ENCODE measurements at places on chromosomes 5 and 9.

GRCh38 chr9:13705373-13705772 is 425.9 kb upstream of the MPDZ start:
- DNase-seq, result no peak

DNA sequence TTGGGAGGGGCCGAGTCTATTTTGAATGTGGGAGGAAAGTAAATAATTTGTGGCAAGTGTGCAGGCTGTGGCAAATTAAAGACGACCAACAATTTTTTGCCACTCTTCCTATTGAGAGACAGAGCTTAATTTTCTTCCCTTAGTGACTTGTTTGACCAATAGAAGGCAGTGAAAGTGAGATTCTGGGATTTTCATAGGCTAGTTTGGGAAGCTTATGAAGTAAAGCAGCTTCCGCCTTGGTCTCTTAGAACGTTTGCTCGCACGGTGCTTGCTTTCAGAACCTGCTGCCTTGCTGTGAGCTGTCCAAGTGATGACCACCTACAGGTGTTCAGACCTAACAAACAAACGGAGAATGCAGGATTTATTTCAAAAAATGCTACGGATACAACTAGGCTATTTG is 6.7 kb upstream of the OR1N2 start:
- no peak for DNase-seq

GRCh38 chr9:20382460-20383071 is 239.7 kb downstream of the MLLT3 start:
- DNase-seq, result no peak

GRCh38 chr5:146894753-146895521 is 16.4 kb upstream of the PPP2R2B start:
- DNase-seq, result no peak

GRCh38 chr5:13572163-13572562 is 372.3 kb downstream of the DNAH5 start:
- no peak for DNase-seq

GRCh38 chr5:124156415-124156996 is 589.9 kb downstream of the ZNF608 start:
- no peak for DNase-seq

DNA sequence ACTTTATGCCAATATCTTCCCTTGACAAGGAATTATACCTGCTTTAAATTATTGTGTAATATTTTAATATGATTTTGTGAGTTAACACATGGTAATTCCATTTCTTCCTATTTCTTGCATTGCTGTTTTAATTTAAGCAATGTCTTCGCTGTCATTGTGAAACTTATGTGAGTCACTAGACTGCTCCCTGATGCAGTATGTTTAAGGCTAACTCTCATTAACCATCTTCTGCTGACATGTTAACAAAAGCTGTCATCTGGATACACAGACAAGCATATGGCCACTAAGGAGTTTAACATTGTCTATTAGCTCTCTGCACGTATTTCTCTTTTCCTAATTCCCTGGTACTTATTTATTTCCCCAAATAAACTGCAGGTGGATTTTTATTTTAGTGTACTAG is 980.8 kb upstream of the CTNND2 start:
- no peak for DNase-seq

DNA sequence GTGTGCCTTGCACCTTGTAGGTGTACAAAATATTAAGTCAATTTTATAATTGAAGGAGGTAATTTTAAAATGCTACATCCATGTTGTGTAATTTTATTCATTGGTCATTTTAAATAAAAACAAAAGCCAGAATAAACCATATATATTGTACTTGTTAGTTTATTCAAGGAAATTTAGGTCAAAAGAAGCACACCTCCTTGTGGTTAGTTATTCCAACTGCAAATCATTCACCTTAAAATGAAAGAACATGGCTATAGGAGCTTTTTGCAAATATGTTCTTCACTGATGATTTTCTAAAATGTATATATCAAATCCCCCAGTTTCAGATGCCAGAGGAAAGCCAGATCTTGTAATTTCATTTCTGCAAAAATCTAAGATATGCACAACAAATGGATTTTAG is 5.4 kb upstream of the MOCS2 start:
- DNase-seq, result no peak

- no peak for DNase-seq
Measured at GRCh38 chr5:10243660-10244240, 5.9 kb downstream of the ATPSCKMT start.

GRCh38 chr5:82792096-82792495 is 285.1 kb downstream of the TMEM167A start:
- no peak for DNase-seq

DNA sequence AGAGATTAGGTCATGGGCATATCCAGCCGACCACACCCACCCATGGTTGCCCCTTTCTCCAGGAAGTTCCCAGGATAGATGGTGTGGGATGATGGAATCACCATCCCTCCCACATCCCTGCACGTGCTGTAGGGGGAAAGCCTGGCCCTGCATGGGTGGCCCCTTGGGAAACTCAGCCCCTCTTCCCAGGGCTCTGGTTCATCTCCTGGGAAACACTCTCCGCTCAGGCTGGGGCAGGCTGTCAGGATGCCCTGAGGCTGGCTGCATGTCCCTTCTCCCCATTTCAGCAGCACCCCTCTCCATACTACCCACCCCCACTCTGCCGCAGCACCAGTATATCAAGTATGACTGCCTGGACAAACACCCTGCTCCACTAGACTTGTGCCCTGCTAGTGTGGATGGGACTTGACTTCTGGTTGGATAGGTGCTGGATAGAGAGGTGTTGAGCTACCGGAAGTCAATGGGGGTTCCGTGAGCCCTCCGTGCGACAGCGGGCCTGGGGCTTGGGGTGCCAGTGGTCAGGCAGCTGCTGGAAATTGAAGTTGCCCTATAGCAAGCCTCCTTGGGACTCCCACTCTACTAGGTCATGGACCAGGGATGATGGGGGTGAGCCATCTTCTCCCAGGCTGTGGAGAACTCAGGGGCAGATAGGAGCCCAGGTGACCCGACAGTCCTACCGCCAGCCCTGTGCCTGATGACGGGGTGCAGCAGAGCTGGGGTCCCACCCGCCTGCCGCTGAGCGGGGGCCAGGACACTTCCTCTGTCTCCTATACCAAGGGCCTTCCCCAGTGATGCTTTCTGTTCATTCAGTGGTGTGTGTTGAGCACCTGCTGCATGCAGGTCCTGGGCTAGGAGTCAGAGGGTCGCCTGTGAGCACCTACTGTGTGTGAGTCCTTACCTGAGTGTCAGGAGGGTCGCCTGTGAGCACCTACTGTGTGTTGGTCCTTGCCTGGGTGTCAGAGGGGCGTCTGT is 69.4 kb upstream of the COL5A1 start:
- DNase-seq, result no peak

- no peak for DNase-seq
Measured at GRCh38 chr9:33172256-33173238, 5.4 kb upstream of the B4GALT1 start.

- no peak for DNase-seq
Measured at GRCh38 chr5:64144425-64145215, 21.0 kb upstream of the RNF180 start.

DNA sequence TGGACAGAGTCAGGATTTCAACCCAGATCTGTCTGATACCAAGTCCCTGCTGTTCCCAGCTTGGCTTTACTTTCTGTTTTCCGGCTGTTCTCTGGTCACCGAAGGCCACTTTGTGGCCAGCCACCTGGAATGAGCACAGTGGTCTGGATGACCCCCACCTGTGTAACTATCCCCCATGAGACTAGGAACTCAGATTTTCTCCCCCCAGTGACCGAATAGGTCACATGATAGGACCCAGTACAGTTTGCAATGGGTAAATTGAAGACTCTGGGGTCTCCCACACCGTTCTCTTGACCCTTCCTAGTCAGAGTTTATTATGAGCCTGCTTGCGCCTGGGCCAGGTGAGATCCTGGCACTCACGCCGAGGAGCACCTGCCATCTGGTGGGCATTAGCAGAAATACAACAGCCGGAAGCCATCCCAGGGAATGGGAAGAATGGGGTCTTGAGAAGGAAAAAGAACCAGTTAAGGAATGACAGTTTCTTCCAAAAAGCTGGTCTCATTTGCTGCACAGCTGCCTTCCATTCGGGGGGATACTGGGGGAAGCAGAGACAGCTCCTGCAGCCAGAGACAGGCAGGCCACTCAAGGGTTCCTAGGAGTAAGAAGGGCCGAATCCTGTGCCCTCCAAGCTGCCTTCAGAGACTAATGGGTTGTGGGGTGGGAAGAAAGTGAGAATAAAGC is 7.1 kb downstream of the PHYHD1 start:
- peak; percentile 54 for DNase-seq

- no peak for DNase-seq
Measured at GRCh38 chr9:100228352-100228869, 124.3 kb downstream of the TEX10 start.

GRCh38 chr9:135326141-135326540 is 153.4 kb upstream of the PPP1R26 start:
- no peak for DNase-seq

DNA sequence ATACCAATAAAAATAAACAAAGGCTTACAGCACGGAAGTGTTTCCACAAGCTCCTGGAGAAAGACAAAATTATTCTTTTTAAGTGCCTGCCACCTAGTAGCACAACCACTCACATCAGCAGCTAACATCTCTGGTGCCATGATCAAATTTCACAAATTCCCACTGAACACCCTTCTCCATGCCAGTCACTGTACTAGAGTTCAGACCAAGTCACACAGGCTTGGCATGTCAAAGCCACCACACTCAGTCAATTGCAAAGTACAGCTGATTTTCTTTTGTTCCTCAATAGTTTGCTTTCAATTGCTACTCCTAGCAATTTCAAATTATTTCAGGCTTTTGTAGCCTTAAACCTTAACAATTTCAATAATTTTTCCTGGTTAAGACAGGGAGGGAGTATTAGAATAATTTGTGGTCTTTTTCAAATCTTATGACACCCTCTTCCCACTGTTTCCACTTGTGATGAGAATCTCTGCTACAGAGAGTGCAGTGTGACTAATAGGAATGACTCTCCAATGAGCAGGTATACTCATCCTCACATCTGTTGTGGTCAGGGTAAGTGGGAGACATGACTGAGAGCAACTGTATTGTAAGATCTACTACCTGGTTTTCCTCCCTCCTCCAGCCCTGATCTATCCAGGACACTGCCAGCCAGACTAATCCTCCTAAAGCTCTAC is 46.2 kb downstream of the RNF145 start:
- no peak for DNase-seq

DNA sequence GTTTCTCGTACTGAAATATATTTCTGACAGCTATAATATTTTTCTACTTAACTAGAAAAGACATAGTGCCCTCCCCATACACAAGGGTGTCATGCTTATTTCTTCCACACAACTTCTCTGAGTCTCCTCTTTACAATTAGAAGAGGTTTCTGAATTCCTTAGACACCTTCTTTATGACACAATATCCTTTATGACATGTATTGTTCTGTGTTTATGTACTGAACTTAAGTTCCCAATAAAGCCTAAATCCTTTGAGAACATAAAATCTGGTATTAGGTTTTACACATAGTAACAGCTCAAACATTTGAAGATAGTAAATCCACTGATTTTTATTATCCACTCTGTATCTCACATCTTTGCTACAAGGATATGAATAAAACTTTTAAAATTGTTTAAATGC is 32.5 kb downstream of the GRAMD2B start:
- DNase-seq, result no peak

DNA sequence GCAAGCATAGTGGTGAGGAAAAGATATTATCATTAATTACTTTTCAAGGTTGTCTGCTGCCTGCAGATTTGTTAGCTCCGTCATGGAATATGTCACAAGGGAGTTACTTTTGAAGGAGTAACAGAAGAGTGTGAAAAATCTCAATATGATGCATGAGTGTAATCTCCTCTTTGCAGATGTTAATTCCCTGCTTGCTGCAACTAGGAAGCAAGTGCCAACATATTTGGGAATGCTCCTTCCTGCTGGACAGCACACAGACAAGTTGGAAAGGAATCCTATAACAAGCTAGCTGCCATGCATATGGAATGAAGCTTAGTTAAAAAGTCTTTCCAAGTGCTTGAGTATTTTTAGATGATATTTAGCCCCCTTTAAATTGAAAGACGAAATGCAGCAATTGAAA is 2023.6 kb upstream of the CDH6 start:
- no peak for DNase-seq

DNA sequence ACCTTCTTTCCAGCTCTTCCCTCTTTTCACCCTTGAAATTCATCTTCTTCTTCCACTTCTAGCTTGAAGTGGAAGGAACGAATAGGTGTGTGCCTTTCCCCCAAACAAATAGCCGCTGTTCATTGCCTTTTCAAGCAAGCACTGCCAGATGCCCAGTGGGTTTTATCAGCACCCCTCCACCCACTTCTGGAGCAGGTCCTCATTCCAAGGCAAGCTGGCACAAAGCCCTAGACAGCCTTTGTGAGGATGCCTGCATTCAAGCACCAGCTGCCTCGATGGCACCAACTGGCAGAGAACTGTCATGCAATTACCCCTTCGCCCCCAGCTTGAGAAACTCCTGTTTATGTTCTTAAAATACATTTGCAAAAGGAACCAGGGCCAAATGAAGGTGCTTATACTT is 36.5 kb downstream of the SERINC5 start:
- DNase-seq, result no peak

- DNase-seq, result no peak
Measured at GRCh38 chr5:81172710-81173109, 60.4 kb upstream of the CKMT2 start.

- DNase-seq, result no peak
Measured at GRCh38 chr5:141714542-141715310, 32.7 kb upstream of the ARAP3 start.

DNA sequence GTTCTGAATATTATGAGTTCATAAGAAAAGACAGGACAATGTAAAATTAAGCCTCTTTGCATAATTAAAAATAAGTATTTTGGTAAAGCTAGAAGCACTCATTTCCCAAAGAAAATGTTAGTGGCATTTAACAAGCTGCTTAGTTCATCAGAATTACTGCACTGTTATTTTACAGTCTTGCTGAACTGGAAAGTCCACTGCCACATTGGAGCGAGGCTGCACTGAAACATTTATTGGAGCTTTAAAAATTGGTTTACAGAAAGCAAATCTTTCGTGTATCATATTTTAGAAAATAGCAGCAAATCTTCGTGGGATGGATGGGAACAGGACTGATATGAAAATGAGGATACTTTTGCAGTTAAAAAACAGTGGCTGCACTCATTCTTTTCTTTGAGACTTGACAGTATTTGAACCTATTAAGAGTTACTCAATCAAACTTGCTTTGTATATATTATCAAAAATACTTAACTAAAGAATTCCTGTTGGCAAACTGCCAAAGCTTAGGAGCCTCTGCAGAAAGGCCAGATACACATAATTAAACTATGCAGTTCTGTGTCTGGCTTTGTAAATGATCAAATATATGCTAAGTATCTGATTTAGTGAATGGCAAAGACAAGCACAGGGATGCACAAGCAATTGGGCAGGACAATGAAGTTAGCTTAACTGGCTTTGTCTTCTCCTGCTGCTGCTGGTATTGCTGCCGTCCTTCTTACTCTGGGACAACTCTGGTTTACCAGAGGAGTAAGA is 16.5 kb upstream of the FBXL7 start:
- DNase-seq, result no peak

- DNase-seq, result no peak
Measured at GRCh38 chr9:130561056-130561455, 18.3 kb upstream of the FUBP3 start.

GRCh38 chr9:91276513-91276912 is 85.2 kb downstream of the AUH start:
- no peak for DNase-seq

All from activated CD4-positive, alpha-beta T cell treated with anti-CD3 and anti-CD28 coated beads for 4 hours (primary cell).